Left cardiac atrium (tissue), 4 donors: ENCODE measurements at places on chromosomes 2 and 18. TPM values are rescaled to one million over a fixed set of nuclear protein-coding genes. Genes with fewer than 3 reads are reported as not detected.

DNA sequence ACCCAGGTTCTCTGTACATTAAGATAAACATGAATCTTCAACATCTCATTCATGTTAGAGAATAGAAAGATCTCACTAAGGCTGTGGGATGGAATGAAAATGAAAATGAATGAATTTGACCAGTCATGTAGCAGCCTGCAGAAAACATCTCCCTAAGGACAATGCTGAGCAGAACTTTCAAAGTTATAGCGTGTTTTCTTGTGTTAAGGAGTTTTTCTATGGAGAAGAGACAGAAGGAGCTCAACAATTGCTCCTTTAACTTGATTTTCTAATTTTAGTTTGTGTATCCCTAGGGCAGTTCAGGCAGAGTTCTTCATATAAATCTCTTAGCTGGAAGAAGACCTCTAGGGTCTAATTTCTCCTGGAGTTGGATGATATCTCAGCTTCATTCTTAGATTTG is 45.2 kb upstream of the PDCL3 start:
- DNase-seq, result no peak

DNA sequence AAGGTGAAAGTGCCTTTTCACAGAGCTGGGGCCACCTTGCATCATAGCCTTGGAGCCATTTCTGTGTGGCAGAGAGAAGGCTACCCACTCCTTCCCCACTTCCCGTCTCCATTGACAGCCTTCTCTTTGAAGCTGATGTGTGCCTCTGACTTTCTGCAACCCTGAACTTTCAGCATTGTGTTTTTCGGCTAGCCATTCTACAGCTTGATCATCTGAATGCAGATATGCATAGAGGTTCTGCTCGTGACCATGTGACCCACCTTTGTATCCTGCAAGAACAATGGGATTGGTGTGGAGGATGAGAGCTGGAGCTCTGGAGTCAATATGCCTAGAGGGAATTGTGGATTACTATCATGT is 69.1 kb upstream of the KCNE4 start:
- no peak for DNase-seq

DNA sequence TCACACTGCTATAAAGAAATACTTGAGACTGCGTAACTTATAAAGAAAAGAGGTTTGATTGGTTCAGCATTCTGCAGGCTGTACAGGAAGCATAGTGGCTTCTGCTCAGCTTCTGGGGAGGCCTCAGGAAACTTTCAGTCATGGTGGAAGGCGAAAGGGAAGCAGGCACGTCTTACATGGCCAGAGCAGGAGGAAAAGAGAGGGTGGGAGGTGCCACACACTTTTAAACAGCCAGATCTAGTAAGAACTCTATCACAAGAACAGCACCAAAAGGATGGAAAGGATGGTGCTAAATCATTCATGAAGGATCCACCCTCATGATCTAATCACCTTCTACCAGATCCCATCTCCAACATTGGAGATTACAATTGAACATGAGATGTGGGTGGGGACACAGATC is 145.5 kb upstream of the OSR1 start:
- no peak for DNase-seq

DNA sequence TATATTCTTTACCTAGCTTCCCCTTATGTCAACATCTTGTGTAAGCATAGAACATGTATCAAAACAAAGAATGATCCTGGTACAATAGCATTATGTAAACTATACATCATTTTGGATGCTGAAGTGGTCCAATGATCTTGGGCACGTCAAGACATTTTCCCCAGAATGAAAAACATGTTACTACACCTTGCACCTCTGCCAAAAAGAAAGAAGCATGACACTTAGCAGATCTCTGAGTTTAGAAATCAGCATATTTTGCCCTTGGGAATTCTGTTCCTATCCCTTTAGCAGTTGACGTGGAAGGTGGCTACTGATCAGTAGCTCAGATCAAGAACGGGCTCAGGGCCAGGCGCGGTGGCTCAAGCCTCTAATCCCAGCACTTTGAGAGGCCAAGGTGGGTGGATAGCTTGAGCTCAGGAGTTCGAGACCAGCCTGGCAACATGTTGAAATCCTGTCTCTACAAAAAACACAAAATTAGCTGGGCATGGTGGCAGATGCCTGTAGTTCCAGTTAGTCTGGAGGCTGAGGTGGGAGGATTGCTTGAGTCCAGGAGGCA is 1.7 kb upstream of the LCLAT1 start:
- DNase-seq, result no peak

DNA sequence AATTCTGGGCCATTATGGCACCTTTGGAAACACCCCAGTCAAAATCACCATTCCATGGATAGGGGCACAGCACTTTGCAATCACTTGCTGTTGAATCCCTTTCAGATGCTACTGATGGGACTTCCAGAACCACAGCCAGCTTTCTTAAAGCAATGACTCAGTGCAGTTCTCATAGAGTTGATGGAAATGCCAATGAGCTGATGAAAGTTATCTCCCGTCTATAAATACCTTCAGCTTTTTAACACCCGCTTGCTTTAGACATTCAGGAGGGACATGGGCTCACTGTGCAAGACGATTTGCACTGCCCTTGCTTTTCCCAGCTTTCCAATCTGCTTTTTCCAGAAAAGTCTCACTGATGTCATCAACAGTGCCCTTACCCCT is 66.7 kb upstream of the RPL31 start:
- DNase-seq, result no peak

- no peak for DNase-seq
Measured at GRCh38 chr18:62979900-62980299, 264.6 kb downstream of the PHLPP1 start.

GRCh38 chr2:161995553-161996016 is 78.4 kb downstream of the DPP4 start:
- no peak for DNase-seq

- DNase-seq, result no peak
Measured at GRCh38 chr2:68548396-68548795, 81.0 kb downstream of the APLF start.

DNA sequence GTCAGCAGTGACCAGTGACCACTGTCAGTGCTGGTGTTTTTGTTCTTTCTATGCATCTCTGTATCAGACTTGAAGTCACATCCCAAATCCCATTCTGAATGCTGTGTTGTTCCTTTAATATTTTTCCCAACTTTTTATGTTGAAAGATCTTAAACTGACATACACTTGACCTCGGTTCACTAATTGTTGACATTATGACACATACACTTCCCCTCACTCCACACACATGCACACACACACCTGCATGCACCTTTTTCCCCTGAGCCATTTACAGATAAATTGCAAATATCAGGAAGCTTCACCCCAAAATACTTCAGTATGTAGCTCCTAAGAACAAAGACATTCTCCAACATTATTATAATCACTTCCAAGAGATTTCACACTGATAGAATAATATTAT is 62.4 kb downstream of the CFAP221 start:
- DNase-seq, result no peak

DNA sequence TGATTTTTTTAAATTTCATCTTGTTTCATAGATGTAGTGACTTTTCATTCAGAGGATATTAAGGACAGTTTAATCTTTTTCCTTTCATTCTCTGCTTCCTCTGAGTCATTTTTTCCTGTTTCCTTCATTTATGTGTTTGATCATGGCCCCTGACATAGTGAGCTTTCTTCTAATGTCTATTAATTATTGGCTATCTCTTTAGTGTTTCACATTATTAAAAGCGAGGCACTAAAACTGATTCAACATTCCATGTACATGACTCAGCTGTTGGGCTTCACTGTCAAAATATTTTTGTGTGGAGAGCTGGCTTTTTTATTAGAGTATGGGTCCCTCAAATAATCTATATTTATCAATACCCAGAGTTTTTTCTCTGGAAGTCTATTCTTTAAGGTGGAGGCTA is 125.8 kb downstream of the THSD7B start:
- no peak for DNase-seq

GRCh38 chr2:36387258-36387916 is 31.8 kb downstream of the CRIM1 start:
- DNase-seq, result no peak

GRCh38 chr2:238459081-238459629 is 32.4 kb downstream of the ASB1 start:
- DNase-seq, result peak; percentile 66

DNA sequence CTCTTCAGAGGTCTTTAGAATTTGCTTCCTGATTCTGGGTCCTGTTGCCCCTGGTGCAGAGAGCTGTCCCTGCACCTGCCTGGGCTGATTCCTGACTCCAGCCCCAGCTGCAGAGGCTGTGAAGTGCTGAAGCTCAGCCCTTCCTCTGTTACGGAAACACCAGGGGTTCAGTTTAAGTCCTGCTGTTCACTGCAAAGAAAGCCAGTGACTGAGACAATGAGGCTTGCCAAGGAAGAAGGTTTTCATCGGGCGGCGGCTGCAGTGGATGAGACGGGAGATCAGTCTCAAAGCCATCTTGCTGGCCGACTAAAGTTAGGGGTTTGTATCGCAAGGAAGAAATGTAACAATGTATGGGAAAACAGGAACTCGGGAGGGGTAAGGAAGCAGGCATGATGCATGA is 142.4 kb upstream of the ZNF236 start:
- no peak for DNase-seq

- no peak for DNase-seq
Measured at GRCh38 chr2:116719836-116720235, 1094.7 kb upstream of the DDX18 start.

DNA sequence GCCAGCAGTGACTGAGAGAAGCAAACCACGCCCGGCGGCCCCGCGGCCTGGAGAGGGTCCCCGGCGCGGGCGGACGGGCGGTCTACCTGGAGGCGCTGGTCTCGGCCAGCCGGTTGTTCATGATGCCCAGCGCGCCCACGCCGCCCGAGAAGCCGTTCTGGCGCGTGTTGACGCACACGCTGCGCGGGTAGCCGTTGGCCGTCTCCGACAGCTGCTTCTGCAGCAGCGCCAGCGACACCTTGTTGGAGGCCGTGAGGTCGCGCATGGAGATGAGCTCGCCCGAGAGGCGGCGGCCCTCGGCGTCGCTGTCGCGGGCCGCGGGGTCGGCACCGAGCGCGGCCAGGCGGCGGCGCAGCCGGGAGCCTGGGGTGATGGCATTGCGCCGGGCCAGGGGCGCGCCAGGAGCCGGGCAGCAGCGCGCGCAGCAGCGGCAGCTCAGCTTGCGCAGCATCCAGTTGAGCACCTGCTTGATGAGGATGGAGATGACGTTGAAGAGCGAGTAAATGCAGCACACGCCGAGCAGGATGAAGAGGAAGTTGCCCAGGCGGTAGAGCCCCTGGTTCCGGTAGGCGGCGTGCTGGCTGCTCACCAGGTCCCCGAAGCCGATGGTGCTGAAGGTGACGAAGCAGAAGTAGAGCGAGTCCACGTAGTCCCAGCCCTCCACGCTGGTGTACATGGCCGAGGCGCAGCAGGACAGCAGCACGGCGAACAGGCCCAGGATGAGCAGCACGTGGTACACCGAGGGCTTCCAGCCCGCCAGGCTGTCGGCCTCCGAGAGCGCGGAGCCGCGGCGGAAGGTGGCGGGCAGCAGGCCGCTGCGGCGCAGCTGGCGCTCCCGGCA is 118.1 kb downstream of the MSH2 start:
- DNase-seq, result peak; percentile 45

DNA sequence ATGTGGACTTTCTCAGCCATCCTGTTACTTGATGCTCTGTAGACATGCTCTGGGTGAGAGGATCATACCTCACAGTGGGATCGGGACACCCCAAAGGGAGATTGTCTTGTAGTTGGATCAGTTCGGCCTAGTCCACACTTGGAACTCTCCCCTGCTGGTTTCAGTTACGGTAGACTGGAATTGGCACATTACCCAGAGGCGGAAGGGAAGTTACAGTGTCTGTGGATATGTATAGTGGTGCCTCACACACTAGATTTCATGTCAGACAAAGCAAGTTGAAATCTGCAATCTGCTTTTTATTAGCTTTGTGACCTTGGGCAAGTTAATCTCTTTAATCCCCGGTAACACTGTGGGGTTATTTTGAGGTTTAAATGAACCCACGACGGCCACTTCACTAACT is 16.2 kb upstream of the CTAGE1 start:
- no peak for DNase-seq

DNA sequence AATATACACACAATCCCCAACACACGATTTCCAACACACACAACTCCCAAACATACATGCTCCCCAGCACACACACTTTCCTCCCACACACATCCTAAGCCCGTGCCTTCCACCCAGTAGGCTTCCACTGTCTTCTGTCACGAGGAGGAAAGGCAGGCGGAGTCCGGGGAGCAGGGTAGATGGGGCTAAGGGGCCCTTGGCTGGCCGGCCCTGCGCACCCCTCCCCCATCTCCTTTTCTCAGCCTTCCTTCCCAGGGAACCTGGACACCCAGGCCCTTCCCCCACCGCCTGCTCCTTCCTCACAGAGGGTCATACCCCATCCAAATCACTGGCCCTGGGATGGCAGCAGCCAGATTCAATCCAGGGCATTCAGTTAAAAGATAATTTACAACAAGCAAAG is 3.4 kb upstream of the PDCD1 start:
- no peak for DNase-seq

GRCh38 chr2:196266855-196267254 is 95.5 kb upstream of the STK17B start:
- no peak for DNase-seq

DNA sequence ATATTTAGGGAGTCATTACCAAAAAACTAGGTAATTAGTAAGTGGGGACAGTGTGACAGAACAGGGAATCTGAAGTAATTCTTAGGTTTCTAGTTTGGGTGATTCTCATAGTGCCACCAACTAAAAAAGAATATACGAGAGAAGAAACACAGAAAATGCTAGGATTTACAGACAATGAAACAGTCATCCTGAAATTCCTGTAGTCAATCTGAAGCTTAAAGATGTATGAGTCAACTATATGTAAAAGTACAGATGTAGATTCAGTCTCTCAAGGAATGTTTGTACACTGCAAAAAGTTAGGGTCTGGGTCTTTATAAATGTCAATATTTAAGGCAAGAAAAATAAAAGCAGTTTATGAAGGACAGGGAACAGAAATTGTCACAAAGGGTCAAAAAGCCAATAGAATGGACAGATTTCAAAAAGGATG is 107.0 kb downstream of the STRN start:
- no peak for DNase-seq

- DNase-seq, result no peak
Measured at GRCh38 chr2:50084086-50084843, 930.0 kb upstream of the FSHR start.

- DNase-seq, result no peak
Measured at GRCh38 chr2:84115173-84115857, 343.8 kb downstream of the SUCLG1 start.

- no peak for DNase-seq
Measured at GRCh38 chr2:231992888-231993287, 31.4 kb downstream of the DIS3L2 start.

- no peak for DNase-seq
Measured at GRCh38 chr18:26764586-26764985, 100.9 kb downstream of the AQP4 start.

Gene CXCR2
- 3.0 TPM for total RNA-seq

Gene FAM110C
- total RNA-seq, result 6.2 TPM

Gene RAPGEF4
- 12.9 TPM for total RNA-seq

Gene CTDSP1
- 101 TPM for total RNA-seq

Gene CFAP53
- 0.18 TPM for total RNA-seq

Gene FAM237A
- not detected for total RNA-seq

Gene LINC00305
- total RNA-seq, result not detected

Gene SMYD5
- total RNA-seq, result 14.1 TPM

Gene FSHR
- total RNA-seq, result 0.31 TPM

Gene CABYR
- total RNA-seq, result 0.86 TPM

Gene TEKT4
- 0.15 TPM for total RNA-seq

Gene CD207
- total RNA-seq, result not detected
